GM04504 (cell line): ENCODE measurements at places on chromosomes 2 and 18.

DNA sequence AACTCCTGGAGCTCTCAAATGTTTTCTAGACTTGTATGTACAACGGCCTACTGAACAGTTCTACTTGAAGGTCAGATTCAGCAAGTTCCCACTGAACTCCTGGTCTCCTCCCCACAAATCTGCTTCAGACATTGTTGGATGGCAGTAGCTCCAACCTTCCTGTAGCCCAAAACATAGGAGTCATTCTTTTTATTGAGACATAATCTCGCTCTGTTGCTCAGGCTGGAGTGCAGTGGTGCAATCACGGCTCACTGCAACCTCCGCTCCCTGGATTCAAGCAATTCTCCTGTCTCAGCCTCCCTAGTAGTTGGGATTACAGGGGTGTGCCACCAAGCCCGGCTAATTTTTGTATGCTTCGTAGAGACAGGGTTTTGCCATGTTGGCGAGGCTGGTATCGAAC lies 47.3 kb downstream of the QPCT start:
- DNase-seq = no peak

- DNase-seq = no peak
Observed at GRCh38 chr18:25873833-25874232, 216.6 kb downstream of the SS18 start.

GRCh38 chr2:171524018-171524401 lies 1.7 kb downstream of the CYBRD1 start:
- DNase-seq = no peak

DNA sequence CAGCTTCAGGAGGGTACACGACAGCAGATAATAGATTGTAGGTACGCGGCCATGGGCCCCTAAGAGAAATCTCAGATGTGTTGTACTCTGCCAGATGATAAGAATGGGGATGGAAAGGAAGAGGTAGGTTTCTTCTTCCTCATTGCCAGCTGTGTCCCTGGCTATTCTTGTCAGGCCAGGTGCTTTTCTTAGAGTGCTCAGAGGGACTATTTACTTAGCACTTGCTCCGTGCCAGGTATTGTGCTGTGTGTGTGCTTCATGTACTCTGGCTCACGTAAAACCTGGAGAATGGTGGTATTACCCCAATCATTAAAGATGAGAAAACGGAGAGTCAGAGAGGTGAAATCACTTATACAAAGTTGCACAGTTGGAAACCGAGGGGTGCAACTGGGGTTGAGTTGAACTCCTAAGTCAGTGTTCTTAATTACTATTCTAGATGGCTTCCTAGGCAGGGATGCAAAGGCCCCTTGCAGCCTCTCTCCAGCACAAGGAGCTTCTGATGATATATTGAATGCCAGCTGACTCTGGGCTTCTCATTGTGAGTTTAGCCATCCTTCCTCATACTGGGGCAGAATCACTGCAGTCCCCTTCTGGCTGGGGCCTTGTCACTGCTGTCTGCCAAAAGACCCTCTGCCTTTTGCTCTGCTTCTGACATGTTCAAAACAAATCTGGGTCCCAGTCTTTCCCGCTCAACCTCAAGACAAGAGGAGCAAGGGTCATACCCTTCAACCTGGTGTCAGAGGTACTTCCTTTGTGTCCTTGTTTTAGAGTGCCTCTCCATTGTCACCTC lies 60.7 kb downstream of the LYPD1 start:
- DNase-seq = no peak

DNA sequence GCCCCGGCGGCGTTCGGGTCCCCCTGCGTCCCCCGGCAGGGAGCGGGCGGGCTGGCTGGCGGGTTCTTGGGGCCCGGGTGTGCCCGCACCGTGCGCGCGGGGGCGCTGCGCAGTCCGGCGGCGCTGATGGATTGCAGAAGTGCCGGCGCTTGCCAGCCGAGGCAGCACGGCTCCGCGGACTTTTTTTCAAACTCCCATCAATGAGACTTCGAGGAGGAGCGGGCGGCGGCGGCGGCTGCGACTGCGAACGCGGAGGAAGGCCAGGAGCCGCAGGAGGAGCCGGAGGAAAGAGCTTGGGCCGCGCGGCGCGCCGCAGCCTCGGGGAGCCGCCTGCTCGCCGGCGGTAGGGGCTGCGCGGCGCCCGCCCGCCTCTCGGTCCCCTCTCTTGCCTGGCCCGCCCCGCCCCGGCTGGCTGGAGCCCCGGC lies at the start of gene GLI2:
TSS of gene GLI2 (plus strand) at position 123 of the 425 bp plus-strand sequence. CDS start 61,453 bp downstream, outside the sequence.
- DNase-seq = peak; percentile 68

- DNase-seq = no peak
Observed at GRCh38 chr2:218320704-218321336, 28.5 kb upstream of the TMBIM1 start.

- no peak for DNase-seq
Observed at GRCh38 chr2:110215566-110216158, 3.3 kb upstream of the MTLN start.

DNA sequence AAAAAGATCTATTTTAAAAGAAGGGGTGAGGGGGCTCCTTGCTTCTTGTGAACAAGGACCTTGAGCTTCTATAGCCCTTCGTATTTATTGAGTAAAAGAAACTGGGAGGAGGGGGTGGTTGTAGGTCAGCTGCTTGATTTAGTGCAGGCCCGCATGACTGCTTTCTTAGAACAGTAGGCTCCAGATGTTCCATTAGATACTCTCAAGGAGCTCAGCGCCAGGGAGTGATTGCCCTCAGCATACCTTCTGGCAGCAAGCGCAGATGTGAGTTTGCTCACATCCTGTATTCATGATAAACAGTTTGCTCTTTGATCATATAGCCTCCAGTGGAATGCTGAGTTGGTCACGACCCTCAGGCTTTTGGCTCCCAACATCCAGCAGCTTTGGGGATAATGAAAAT lies 108.9 kb upstream of the XPO1 start:
- no peak for DNase-seq

DNA sequence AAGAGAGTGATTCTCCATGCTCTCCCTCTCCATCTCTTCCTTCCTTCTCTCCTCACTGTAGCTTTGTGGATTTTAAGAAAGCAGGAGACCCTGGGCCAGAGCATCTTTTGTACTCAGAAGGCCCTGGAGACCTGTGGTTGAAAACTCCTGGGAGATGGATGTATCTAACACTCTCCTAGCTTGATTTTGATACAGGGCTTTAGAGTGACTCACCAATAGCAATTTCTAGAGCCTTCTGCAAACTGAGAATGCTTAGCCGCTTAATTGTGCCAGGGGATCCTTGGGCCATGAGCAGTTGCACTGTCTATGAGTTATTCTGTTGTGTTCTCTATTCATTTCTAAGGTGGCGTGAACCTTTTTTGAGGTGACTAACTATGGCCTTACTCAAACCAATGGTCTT lies 17.7 kb downstream of the HOXD1 start:
- DNase-seq = no peak

- DNase-seq = no peak
Observed at GRCh38 chr2:98702858-98703620, 27.9 kb downstream of the MGAT4A start.

- no peak for DNase-seq
Observed at GRCh38 chr18:3579701-3580100, 129.7 kb downstream of the TGIF1 start.

DNA sequence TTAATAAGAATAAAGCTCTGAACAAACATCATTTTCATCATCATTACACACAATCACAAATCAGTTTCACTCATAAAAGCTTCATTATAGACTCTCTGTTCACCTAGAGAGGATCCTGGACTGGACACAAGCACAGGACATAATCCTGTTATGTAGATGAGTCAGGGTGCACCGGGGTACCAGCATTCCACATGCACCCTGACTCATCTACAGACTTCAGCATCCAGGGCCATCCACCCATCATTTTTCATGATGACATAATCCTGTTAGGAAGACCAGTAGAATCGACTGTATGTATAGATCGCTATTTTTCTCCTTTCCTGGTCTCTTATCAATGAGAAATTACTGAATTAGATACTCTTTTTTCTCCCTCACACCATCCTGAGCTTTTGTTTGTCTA lies 73.7 kb upstream of the PIK3C3 start:
- DNase-seq = peak; percentile 31

DNA sequence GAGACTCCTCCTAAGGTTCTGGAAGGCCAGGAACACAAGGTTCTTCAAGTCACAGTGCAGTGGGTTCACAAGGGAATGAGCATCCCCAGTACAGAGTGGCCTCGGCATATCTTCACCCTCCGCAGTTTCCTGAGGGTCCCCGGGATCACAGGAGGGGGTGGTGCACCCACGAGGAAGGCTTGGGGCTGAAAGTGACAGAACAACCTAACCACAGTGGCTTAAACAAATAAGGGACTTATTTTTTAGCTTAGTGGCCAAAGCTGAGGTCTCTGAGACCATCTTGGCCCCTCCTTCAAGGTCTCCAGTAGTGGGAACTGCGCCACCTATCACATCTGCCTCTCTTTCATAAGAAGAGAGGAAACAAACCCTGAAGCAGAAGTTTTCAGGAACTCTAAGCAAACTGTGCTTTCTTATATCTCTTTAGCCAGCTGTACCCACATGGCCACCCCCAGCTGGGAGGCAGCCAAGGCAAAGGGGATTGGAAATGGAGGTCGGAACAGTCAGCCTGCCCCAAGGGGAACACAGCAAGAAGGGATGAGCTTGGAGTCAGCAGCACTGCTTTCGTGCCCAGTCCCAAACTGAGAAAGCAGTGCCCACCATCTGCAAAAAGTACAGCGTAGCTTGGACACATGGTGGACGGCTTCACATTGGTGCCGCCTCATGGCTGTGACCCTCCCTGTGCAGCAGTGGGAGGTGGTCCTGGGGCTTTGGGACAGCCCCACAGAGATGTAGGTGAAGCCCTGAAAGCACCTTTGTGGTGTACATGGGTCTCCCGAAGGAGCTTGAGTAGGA lies 260.0 kb upstream of the ID2 start:
- no peak for DNase-seq

- DNase-seq = no peak
Observed at GRCh38 chr18:74113711-74114110, 33.9 kb downstream of the FBXO15 start.

GRCh38 chr2:102806250-102806837 lies 44.5 kb downstream of the TMEM182 start:
- peak; percentile 33 for DNase-seq

DNA sequence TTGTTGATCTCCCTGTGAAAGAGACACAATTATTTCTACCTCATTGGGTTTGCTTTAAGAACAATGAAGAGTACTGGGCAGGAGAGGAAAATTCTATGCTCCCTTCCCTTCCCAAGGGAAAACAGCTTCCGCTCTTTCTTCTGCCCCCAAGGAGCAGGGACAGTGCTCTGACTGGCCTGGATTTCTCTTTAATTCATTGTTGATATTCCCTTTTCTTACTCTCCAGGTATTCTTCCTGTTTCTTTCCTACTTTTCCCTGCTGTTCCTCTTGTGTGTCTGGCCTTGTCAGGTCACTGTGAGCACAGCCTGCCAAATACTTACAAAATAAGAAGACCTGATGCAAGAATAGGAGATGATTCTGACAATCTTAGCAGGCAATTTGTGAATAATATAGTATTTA lies 49.6 kb upstream of the SPAG16 start:
- DNase-seq = no peak

DNA sequence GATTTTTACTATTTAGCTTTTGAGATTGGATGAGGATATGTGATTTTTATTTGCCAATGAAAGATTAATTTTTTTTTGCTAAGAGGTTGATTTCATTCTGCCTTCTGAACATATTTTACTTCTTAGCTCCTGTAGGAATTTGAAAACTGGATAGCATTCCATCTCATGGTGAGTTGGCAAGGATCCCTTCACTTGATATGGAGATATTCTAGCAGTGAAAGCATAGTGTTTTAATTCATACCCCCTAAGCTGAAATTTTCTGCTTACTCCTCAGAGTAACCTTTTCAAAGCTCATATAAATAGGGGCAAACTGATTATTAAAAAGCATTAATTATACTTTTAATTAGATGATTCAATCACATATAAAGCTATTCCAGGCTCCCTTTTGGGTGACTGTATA lies 61.0 kb upstream of the KCNJ3 start:
- no peak for DNase-seq

GRCh38 chr2:191001032-191001431 lies 12.9 kb downstream of the STAT1 start:
- DNase-seq = no peak

DNA sequence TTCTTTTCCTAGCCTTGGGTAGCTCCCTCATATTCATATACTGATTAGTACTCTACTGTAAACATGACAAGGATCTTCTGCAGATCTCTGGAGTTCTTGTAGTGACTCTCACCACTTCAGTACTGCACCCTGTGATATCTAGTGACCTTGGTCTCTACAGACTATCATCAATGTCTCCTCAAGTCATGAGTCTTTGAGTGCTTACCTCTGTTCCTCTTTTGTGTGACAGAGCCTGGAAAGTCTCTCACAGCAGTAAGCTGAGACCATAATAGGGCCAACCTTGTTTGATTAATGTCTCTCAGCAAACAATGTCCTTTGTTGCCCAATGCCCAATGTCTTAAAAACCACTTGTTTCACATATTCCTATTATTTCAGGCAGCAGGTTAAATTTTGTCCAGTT lies 34.2 kb upstream of the BAZ2B start:
- DNase-seq = no peak

DNA sequence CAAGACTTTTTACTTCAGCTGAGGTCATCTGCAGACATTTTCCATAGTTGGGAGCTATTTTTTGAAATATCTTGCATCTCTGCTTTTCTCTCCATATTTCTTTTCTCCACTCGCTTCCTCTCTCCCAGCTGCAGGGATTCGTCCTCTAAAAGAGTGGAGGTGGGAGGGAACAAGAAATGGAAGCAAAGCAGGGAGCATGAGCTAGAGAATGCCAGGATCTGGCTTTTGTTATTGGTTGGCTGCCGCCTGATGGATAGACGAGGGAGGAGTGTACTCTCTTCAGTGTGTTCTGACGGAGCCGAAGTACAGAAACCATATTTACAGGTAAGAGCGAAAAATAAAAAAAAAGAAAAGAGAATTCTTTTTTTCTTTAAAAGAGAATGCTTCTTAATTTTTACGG lies at the start of gene CSRNP3:
TSS of gene CSRNP3 (plus strand) at position 282 of the 400 bp plus-strand sequence. CDS start 125,368 bp downstream, outside the sequence.
- DNase-seq = peak; percentile 44

DNA sequence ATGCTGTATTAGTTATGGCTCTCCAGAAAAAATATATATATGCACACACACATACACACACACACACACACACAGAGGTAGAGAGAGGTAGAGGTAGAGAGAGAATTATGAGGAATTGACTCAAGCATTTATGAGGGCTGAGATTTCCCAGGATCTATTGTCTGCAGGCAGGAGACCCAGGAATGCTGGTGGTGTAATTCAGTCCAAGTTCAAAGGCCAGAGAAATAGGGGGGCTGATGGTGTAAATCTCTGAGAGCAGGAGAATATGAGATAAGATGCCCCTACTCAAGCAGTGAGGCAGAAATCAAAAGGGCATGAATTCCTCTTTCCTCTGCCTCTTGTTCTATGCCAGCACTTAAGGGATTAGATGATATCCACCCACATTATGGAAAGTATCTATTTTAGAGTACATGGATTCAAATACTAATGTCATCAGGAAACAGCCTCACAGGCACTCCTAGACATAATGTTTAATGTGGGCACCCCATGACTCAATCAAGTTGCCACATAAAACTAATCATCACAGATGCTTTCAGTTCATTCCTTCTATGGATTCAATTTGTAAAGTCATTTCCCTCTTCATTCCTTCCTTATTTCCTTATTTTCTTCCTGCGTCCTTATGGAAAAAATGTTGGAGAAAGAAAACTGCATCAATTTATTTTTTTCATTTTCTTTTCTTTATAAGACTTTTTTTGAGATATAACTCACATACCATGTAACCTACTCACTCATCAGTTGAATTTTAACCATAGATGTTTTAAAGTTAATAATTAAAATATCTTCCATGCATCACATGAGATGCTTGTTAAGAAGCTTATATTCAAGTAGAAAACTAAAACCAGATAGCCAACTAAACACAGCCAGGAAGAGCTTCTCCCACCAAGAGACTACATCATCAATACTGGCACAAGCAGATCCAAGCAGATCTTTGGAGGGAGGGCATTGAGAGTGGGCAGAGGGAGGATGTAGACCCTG lies 406.2 kb downstream of the MBD2 start:
- no peak for DNase-seq
